ENCODE measurements at places on chromosomes 16 and 17. TPM values are rescaled to one million over a fixed set of nuclear protein-coding genes. Genes with fewer than 3 reads are reported as not detected.

The RARA gene
- total RNA-seq, result 33.6 TPM

DNA sequence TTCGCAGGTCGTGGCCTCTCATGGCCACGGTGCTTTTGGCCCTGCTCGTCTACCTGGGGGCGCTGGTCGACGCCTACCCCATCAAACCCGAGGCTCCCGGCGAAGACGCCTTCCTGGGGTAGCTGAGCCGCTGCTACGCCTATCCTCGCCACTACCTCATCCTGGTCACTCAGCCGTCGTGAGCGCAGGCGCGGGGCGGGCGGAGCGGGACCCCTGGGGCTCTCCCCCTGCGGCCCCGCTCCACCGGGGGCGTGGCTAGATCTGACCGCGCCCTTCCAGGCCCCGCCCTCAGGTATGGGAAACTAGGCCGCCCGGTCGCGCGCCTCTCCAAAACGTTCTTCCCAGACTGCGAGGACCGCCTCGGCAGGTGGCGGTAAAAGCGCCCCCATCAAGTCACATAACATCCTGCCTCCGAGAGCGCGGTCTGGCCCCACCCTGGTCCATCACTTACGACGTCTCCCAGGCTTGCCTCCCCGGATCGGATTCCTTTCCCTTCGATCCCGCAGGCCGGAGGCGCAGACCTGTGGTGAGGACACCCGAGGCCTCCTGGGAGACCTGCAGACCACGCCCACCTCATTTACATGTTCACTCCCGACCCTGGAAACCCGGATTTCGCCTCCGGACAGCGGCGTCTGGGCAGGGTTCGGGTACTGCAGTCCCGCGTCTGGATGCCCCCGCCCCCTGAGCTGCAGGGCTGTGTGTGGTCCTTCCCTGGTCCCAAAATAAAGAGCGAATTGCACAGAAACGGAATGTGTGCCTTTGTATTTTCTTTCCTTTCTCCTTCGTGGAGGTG, 91.5 kb upstream of the TMEM97 start:
- DNase-seq, result no peak

- DNase-seq, result no peak
These were observed 27.6 kb downstream of the SLC38A10 start for GRCh38 chr17:81267390-81268067.

GRCh38 chr16:86086471-86086870, 187.5 kb downstream of the IRF8 start:
- DNase-seq, result no peak

- no peak for DNase-seq
These were observed 47.9 kb downstream of the CBFA2T3 start for GRCh38 chr16:88929091-88929445.

- DNase-seq, result no peak
These were observed 340.1 kb downstream of the ABCC12 start for GRCh38 chr16:47815655-47816054.

DNA sequence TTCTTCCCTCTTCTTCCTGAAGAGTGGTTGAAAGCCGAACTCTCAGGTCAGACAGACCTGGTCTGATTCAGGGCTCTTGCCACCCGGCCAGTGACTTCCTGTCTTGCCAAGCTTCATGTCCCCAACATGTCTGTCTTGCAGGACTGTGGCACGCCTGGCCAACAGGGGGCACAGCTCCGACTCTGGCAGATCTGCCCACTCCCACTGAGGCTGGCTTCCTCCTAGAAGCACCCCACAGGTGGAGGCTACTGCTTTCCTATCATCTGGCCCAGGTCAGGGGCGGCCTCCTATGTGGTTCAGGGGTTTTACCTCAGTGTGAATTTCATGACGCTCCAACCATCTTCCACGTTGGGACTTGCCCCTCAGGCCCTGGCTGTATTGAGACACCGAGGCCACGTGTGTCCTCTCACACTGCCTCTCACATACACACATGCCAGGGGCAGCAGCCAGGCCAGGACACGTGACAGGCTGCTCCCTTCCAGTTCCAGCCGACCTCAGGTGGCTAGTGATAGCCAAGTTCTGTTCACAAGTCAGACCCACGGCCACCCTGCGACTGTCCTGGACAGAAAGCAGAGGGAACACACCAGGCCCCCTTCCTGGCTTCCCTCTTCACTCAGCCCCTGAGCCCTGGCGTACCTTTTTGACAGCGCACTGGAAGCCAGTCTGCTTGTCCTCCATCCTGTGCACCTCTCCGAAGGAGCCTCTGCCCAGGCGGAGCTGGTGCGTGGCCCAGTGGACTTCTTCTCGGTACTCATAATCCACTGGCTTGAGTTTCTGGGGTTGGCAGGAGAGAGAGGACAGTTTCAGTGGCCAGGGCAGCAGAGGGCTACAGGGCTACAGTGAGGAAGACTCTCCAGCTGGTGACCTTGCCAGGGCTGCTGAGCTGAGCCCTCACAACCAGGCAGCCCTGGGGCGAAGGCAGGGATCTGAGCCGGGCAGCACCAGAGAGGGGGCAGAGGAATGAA, 22.6 kb upstream of the SPATA32 start:
- DNase-seq, result no peak

The TMC6 gene
- 206 TPM for total RNA-seq

The RPH3AL gene
- total RNA-seq, result 0.51 TPM

The KRTAP29-1 gene
- not detected for total RNA-seq

The KRT28 gene
- not detected for total RNA-seq

DNA sequence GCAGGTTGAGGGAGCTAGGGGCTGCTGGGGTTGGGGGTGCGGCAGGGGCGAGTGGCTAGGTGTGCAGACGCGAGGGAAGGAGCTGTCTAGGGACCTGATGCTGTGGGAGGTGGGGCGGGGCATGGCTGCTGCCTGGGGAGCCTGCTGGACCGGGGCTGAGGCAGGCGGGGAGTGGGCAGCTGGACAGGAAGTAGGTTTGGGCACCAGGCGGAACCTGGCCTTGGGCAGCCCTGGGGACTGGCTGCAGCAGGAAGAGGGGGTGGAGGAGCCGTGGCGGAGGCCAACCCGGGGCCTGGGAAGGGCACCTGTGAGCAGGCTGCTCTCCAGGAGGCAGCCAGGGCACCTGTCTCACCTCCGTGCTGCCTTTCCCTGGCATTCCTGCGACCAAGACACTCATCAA, 5.9 kb upstream of the DNASE1L2 start:
- DNase-seq, result no peak

DNA sequence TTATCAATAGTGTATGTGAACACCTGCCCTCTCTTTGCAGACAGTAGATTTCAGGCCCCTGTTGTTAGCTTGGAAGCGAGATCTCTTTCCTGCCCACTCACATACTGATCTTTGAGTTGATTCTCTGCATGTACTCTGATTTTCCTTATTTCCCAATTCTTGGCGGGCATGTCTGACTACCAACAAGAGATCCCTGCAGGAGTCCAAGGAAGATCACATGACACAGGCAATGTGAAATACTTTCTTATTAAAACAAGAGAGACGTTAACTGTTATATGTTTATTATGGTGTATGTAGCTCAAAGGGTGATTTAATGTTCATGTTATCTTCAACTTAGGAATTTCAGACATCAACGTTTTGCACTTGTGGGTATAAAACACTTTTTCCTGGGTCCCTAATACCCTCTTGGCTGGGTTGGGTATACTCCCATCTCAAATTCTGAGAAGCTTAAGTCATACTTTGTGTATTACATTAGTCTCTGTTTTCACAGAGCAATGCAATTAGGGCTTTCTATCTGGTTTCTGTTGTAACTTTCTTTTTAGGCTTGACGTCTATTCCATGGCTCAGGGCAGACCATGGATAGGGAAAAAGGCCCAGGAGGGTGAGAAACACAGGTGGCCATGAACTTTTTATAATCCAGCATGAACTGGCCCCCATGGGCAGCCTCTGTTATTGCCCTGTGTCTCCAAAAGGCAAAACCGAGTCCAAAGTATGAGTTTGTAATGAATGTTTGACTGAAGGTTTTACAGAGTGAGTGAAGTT, 32.2 kb downstream of the HSD17B2 start:
- no peak for DNase-seq

The CDRT15 gene
- not detected for total RNA-seq

- DNase-seq, result no peak
These were observed 25.0 kb downstream of the KATNB1 start for GRCh38 chr16:57760357-57761160.

Measured in GM12878 (cell line).